SIG-M5 (cell line): ENCODE measurements at places on chromosomes 12 and 14.
A peak's percentile ranks its signal among the peaks of the same experiment; 100 is the strongest.

GRCh38 chr14:79583738-79584408, 627.4 kb downstream of the DIO2 start:
- DNase-seq, result no peak

DNA sequence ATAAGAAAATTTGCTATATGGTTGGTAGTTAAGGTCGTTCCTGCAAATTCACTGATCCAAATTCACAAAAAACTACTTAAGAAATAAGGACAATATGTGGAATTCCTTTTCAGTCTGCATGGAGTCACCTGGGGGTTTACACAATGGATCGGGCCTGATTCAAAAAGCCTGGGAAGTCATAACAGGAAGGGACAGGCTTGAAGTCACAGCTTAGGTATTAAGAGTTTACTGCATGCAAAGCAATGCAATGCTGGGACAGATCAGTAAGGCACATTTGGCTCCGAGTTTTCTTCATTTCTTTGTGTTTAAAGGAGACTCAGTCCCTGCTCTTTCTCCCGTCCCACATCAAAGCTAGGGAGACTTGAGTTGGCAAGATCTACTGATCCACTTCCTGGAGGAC, 153.3 kb downstream of the NTF3 start:
- no peak for DNase-seq

- DNase-seq, result no peak
Observed at GRCh38 chr14:90406384-90406798, 9.6 kb downstream of the CALM1 start.

- DNase-seq, result no peak
Observed at GRCh38 chr12:53530061-53530460, 22.8 kb upstream of the NPFF start.

- DNase-seq, result no peak
Observed at GRCh38 chr12:948238-948637, 1.3 kb downstream of the RAD52 start.

- no peak for DNase-seq
Observed at GRCh38 chr12:12171991-12172511, 94.8 kb downstream of the LRP6 start.

DNA sequence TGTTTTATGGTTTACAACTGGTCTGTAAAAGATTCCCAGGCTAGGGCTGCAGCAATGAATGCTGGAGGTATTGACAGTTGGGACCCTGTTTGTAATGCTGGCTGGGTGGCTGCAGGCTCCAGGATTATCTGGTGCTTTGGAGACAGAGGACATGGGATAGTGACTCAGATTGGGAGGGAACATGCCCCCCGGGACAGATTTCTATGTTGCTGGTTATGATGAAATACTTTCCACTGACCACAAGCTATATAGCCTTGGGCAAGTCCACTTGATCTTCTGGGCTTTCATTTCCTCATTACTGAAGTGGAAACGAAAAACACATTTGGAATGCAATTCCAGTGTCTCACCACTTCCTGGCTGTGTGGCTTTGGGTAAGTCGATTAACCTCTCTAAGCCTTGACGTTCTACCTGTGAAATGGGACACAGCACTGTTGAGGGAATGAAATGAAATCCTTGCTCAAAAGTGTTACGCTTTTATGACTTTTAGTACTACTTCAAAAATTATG, 6.3 kb upstream of the TPCN1 start:
- peak; percentile 88 for DNase-seq

DNA sequence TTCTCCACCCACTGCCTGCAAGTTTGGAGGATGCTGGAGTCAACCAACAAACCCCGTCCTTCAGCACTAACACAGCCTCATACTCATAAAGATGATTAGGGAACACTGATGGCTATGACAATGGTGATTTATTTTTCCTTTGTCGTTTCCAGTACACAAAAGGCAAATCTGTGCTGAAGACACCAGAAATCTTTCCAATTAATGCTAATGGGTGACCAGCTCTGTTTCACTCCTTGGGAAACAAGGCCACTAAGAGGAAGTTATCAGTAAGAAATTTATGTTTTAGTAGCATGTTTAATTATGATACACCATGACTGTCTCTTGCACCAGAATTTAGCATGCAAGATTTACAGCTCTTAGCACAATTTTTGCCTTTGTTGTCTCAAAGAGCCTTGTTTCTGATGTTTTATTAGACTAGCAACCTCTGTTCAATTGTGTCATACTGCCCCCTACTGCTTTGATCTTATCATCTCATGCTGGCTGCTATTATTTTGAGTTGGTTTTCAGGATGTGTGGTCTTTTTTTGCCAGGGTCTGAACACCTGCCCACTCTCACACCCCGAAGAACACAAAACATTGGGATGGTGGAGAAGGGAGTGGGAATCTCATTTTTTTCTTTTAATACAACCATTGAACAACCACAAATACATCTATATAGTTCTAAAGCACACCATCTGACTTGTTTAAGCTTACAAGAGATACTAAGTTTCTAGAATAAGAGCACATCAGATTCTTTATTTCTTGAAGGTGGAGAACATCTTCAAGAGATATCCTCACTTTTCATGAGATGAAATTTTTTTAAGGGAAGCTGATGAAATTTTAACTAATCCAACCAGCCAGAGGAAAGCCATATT, 160.9 kb downstream of the SPTSSA start:
- DNase-seq, result no peak
